ENCODE measurements at places on chromosomes 3 and 15.

GRCh38 chr3:195250473-195251251 lies 20.3 kb downstream of the XXYLT1 start:
- DNase-seq, result peak; percentile 86

DNA sequence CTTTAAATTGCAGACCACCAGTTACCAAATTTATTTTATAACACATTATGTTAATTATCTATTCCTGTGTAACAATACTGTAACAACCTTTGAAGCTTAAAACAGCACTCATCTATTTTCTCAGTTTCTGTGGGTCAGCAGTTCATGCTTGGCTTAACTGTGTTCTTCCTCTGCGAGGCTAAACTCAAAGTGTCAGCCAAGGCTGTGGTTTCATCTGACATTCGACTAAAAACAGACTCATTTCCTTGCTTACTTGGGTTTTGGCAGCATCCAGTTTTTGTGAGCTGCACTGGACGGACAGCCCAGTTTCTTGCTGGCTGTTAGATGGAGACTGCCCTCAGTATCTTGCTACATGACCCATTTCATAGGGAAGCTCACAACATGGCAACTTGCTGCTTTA lies 247.3 kb upstream of the KCNH8 start:
- no peak for DNase-seq

DNA sequence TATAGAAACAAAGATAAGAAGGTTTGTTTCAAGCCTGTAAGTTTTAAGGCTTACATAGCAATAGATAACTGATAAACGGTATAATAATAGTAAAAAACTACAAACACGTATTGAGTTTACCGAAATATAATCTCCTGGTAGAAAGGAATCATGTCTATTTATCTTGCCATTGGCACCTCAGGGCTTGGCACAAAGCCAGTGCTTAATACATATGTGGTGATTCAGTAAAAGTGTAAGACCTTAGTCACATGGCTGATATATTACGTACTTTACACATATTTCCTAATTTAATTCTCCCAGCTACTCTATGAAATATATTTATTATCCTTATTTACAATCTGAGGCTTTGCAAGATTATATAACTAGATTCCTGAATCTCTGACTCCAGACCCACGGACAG lies 32.0 kb upstream of the SLCO3A1 start:
- no peak for DNase-seq

GRCh38 chr3:149203758-149204157 lies 17.9 kb downstream of the CP start:
- DNase-seq, result no peak

DNA sequence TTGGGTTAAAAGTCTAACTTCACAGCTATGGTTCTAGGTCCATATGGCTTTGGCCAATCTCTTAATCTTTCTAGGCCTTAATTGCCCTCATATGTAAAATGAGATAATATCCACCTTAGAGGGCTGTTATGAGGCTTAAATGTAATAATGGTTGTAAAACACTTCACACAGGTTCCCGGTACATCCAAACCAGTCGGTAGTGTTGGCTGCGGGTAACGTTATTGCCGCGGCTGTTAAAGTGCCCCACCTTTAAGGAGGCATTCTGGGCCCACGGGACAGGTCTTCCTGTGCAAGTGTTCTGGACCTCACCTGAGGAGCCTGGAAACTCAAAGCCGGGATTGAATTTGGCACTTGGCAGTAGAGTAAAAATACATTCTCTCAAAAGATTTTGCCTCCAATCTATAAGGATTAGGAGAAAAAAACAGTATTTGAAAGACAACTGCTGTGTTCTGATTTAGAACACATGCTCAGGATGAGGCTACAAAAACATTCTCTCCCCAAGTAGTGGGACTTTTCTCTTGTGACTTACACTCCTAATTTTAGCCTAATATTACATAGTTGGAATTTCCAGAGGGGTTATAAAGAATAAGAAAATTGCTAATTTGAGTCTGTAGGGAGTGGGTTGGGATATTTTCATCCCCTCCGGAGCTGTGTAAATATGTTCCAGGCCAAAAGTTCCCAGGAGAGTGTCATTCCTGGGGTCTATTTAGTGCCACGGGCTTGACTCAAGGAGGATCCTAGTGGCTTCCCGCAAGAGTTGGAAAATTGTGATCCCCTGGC lies 44.9 kb upstream of the TSEN2 start:
- DNase-seq, result no peak

DNA sequence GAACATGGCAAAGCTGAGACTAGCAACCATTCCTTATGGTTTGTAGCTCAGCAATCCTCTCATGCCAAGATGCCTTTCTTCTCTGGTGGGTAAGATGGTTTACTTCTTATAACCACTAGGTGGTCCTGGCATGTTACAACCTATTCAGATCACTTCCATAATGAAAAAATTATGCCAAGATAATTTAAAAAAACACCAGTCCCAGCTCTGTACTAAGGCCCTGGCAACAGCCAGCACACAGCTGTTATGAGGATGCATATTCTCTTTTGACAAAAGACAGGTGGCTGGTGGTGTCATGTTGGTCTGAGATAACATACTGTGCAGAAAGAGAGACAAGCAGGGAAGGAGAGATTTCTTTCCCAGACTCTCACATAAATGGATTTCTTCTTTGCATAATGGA lies 65.7 kb upstream of the FRMD4B start:
- peak; percentile 26 for DNase-seq

Data from choroid plexus epithelial cell (primary cell).